ENCODE measurements at places on chromosomes 3 and 15.

- DNase-seq: no peak
Observed at GRCh38 chr3:156899951-156900350, 73.8 kb downstream of the LEKR1 start.

DNA sequence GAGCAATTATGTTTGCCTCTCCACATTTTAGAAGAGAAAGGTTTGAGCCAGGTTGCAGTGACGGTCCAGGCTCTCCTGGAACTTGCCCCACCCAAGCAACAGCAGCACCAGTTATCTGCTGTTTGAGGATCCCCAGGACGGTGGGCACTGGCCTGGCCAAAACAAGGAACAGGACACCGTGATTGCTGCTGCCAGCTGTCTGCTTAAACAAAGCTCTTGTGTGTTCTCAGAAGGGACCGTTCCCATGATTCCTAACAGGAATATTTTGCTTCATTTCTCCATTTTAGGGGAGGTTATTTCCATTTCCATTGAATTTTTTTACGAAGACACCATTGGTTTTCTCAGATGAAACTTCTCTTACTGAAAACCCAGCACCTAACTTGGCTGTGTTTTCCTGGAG lies 66.4 kb upstream of the RPL35A start:
- DNase-seq: no peak

DNA sequence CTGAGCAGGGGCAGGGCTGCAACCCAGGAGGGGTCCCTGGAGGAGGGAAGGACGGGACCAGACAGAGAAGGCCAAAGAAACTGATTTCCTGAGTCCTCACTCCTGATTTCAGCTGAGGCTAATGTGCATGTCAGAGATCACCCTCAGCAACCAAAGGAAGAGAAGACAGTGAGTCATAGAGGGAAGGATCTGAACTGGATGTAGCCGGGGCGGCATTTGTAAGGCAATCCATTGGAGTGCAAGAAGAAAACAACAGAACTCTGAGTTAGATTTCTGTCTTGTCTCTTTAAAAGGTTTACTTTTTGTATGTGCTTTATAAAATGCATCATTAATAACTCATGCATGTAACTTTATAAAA lies 105.3 kb upstream of the AGBL1 start:
- DNase-seq: no peak

GRCh38 chr15:28002136-28002861 lies 96.8 kb downstream of the OCA2 start:
- DNase-seq: no peak

- no peak for DNase-seq
Observed at GRCh38 chr15:90191794-90192509, 9.2 kb upstream of the SEMA4B start.

- DNase-seq: no peak
Observed at GRCh38 chr3:59480486-59480995, 430.7 kb upstream of the CFAP20DC start.

DNA sequence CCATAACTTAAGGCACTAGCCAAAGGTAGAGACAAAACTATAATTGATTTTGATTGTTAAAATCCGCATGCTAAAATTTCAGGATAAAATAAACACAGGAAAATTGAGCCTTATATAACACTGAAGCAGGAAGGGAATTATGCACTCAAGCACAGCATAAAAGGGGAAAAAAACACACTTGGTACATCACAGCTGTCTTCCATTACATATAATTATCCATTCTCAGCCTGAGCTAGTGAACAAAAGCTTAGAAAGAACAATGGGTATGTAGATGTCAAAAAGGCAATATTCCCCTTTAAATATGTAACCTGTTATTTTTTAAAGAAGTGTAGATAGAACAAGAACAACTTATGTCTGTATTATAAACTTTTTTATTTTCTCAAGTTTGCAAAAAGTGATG lies 899.2 kb downstream of the ROBO1 start:
- no peak for DNase-seq
